Fibroblast of the conjunctiva (primary cell): ENCODE measurements at places on chromosomes 1 and 21.

DNA sequence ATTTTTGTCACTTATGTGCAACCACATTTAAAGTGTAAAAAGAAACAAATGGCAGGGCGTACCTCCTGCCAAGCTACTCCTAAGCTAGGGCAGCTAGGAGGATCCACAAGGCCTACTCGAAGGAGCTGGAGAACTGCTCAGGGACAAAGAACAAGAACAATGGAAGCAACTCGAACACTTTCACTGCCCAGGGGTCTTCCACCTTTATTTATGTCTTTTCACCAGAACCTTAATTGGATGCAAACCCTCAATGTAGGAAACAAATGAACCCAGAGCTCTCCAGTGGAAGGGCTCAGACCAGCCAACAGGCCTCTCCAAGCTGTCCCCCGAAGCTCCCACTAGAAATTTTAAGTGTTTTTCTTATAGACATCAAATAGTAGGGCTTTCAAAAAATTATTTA is 39.9 kb downstream of the C1orf198 start:
- DNase-seq = no peak

GRCh38 chr1:197620714-197621163 is 154.5 kb downstream of the DENND1B start:
- DNase-seq = no peak

DNA sequence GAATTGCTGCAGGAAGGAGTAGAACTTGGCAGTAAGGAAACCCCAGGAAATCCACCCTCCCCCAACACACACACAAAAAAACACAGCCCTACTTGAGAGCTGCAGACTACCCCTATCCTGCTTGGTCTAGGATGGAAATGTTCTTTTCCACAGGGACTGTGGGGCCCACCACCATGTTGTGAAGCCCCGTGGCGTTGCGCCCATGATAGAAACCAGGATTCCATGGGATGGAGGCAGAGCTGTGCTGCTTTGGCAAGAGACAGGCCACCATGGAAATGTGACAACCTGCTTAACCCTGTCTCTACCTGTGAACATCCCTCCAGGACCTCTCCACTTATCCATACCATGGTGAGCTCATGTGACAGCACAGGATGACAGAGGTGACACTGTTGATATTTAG is 121.1 kb upstream of the NGF start:
- no peak for DNase-seq

DNA sequence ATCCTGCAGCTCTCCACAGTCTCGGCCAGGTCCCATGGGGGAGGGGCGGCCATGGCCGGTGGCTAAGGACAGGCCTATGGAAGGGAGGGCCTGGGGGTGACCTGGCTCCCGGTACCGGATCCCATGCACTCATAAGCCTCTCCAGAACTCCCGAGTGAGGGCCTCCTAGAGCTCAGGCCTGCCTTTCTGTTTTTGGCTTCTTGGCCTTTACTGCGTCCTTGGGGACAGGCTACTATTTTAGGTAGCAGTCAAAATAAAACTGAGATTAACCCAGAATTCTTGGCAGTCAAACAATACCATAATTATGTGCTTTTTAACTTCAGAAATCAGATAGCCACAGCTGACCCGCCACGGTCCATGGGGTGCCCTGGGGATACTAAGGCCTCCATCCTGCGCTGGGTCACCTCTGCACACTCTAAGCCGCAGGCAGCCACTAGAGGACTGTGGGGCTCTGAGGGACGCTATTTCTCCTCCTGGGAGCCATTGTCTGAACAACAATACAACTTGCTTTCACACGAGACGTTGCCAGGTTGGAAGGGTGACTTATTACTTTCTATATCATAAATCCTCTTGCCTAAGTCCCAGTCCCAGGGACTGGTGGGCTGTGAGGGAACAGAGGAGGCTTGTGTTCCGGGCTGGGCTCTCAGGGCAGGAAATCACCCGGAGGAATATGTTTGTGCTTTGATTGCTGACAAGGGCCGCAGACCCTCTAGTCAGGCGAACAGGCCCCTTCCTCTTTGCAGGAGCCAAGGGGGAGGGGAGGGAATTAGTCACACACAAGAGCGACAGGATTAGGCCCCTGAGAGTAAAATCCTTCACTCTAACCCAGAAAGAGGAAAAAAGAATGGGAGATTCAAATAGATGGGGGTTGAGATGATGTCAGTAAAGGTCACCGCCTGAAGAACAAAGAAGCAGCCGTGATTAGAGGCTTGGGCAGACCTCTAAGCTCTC is 40.7 kb upstream of the BCAR3 start:
- no peak for DNase-seq

DNA sequence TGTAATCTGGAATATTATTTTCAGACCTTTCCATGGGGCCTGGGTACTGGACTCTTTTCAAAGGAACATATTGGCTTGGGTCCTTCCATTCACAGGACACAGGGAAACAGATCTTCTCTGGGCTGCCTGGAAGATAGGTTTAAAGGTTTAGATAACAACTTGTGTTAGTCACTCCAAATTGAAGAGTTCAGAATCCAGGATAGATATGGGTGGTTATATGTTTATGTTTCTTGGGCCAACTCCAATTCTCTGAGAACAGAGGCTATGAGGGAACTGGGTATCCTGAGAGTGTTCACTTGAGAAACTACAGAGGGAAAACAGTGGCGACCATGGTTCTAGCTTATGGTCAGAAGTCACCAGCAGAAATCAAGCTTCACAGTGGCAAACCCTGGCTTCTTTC is 8.7 kb upstream of the PIGM start:
- no peak for DNase-seq

GRCh38 chr1:46533179-46533864 is 18.1 kb downstream of the KNCN start:
- no peak for DNase-seq

- DNase-seq = no peak
Measured at GRCh38 chr1:2022063-2022770, 3.1 kb downstream of the GABRD start.

GRCh38 chr1:118145721-118146120 is 39.3 kb downstream of the SPAG17 start:
- DNase-seq = no peak

GRCh38 chr1:38814984-38815464 is 44.5 kb downstream of the RRAGC start:
- no peak for DNase-seq

DNA sequence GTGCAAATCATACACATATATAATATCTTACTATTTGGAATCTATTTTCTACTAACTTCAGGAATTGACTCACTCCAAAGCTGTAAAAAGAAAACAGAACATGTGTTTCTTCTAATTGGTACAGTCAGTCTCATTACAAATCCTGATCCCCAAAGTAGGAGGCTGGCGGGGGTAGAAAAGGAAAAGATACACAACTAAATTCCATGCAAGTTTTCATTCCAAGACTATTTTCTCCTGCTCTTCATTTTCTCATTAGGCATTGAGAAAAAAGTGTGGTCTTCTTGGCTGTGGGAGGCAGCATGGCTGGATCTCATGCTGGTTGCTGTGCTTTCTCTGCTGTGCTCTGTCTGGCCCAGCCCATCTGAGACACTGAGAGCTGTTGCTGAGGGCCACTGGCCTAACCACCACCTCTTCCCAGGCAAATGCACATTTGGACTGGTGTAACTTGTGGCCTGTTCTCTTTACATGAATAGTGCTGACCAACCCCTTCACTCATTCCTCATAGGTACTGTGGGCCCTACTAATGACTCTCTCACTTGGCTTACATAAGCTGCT is 1107.5 kb upstream of the B3GALT2 start:
- DNase-seq = no peak

DNA sequence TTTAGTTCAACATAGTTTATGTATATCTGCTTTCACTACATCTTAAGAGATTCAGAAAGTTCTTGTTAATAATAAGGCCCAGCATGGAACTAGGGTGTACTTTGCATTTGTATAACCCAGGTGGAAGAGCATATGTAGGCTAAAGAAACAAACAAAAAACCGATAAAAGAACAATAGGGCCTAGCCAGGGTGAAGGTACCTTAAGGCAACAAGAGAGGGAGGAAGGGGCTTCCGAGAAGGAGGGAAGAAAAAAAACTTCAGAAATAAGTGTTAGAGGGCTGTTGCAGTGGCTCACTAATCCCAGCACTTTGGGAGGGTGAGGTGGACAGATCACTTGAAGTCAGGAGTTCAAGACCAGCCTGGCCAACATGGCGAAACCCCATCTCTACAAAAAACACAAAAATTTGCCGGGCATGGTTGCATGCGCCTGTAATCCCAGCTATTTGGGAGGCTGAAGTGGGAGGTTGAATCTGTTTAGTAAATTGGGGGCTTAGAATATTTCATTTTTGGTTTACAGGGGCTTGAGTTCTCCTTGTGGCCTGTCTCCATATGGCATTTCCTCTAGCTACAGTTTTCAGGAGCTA is 4.7 kb upstream of the SPATA45 start:
- DNase-seq = no peak

DNA sequence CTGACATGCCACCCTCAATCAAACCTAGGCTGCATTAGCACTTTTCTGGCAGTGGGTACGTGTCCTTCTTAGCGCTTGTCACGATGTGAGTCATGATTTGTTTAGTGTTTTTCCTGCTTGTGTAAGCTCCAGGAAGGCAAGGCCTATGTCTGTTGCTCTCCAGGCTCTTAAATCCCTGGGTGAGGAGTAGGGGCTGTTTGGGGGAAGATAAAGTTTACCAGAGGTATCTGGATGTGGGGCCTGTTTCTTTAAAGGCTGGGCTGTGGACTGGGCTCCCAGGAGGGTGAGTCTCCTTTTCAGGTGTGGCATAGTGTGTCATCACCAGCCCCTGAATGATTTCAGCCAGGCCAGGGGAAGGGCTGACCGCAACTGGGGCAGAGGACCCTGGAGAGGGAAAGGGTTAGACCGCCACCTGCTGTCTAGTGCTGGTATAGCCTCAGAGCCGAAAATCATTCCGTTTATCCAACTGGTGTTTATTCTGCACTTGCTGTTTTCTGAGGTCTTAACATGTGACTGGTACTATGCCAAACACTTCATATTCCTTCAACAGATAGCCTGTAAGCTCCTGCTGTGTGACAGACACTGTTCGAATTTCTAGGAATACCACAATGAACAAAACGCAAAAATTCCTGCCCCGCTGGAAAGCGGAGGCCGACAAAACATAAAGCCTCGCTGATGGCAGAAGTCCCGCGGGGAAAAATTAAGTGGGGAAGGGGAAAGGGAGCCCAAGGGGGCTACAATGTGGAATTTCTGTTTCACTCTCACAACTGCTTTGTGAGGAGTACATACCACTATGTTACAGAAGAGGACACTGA is 9.7 kb downstream of the SERINC2 start:
- peak; percentile 60 for DNase-seq
